ENCODE measurements at places on chromosomes 3 and 15.

GRCh38 chr3:57841818-57842217 lies 85.7 kb downstream of the SLMAP start:
- no peak for DNase-seq

- no peak for DNase-seq
Observed at GRCh38 chr3:71309342-71309741, 274.2 kb downstream of the FOXP1 start.

DNA sequence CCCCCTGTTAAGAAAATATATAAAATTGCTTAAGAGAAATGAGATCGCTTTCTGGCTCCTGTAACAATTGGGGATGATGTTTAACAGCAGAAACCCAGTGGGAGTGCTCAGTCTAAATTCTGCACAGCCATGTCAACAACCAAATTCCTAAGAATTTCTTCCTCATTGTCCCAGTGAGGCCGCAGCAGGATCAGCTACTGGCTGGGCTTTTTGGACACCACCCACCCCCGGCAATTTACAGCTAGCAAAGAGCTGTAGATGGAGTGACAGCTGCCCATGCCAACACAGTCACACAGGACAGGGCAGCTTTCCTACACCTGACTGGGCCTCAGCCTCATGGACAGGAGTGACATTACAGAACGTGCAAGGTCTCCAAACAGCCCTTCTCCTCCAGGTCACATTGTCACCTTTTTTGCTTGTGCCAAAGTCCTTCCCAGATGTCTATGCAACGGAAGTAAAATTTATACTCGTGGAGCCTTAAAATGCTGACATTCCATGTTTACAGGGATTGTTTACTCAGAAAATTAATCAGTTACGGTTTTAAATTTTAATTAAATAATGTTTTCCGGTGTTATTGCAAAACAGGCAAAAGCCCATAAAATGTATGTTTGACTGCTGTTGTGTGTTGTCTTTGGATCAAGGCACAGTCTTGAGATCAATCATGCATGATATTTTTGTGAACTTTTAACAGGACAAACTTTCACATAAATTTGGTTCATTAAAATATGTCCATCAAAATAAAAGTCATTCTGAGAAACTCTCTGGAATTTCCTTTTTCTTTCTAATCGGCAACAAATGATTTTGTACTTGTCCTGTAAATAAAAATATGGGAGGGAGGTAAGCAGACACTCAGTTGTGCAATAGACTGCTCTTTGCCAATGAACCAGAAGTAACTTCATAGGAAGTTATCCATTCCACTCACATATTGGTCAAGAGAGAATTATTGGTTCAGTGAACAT lies 943.2 kb downstream of the MCTP2 start:
- DNase-seq: no peak

GRCh38 chr3:149860881-149861280 lies 47.9 kb downstream of the RNF13 start:
- DNase-seq: no peak

GRCh38 chr3:107740992-107741896 lies 218.5 kb downstream of the BBX start:
- no peak for DNase-seq

GRCh38 chr3:114011059-114011797 lies 45.1 kb downstream of the CCDC191 start:
- no peak for DNase-seq

- no peak for DNase-seq
Observed at GRCh38 chr3:78427303-78427702, 1340.5 kb downstream of the ROBO1 start.

DNA sequence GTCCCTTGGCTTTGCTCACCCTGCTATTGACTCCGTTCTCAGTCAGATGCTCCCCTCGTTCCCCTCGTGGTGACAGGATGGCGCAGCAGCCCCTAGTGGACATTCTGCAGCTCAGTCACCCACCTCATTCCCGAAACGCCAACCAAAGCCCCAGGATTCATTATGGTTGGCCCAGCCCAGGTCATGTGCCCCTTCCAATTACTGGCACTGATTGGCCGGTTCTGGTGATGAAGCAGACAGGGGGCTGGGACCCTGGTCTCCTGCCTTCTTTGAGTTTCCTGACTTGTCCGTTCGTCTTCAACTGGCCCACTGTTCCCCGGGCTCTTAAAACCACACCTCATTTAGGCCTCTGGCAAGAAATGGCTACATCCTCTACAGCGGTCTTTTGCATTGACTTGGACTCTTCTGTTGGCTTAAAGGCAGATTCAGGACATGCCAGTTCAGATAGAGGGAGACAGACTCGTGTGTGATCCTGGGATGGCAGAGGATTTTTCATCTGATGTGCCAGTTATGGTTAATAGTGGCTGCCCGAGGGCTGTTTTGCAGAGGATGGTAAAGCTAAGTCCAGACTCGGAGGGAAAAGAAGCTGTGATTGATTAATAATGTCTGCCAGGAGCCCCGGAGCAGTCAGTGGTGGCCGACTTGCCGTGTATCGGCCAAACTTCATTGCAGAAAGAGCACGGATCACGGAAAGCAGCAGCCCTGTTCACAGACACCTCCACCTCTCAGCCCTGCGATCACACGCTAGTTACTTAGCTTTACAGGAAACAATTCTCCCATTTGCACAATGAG lies 37.8 kb downstream of the LSM3 start:
- peak; percentile 79 for DNase-seq

DNA sequence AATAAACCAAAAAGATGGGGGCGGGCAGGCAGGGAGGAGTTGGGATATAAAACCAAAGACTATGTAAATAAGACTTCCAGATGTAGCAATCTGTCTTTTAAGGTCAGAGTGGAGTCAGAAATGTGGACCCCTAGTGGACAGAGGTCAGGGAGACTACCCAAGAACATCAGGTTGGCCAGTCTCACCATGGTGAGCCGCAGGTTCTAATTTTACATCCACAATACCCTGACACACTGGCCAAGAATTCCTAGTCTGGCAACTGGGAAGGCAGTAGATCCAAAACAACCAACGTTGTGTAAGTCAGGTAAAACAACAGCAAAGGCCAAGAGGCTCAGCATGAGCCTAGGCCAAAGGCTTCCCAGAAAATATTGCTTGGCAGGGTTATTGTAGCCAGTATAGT lies 203.4 kb downstream of the FOXP1 start:
- no peak for DNase-seq

- no peak for DNase-seq
Observed at GRCh38 chr3:126659915-126660886, 5.3 kb upstream of the TXNRD3 start.

GRCh38 chr3:29100292-29100691 lies 180.6 kb upstream of the RBMS3 start:
- DNase-seq: no peak

DNA sequence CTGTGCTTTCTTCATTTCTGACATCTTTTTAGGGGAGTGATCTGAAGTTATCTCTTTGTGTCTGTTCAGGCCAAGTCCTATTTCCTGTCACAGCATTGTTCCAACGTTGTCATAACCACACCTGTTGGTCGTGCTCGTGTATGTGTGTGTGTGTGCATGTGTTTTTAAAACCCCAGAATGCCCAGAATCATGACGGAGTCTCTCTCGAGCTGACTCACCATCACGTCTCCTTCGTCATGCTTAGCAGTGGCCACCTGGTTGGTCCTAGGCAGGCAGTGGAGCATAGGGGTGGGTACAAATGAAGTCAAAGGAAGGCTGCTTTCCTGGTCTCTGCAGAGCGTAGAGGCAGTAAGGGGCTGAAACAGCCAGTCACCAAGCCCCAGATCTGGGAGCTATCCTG lies 126.8 kb upstream of the ABHD17C start:
- DNase-seq: no peak

DNA sequence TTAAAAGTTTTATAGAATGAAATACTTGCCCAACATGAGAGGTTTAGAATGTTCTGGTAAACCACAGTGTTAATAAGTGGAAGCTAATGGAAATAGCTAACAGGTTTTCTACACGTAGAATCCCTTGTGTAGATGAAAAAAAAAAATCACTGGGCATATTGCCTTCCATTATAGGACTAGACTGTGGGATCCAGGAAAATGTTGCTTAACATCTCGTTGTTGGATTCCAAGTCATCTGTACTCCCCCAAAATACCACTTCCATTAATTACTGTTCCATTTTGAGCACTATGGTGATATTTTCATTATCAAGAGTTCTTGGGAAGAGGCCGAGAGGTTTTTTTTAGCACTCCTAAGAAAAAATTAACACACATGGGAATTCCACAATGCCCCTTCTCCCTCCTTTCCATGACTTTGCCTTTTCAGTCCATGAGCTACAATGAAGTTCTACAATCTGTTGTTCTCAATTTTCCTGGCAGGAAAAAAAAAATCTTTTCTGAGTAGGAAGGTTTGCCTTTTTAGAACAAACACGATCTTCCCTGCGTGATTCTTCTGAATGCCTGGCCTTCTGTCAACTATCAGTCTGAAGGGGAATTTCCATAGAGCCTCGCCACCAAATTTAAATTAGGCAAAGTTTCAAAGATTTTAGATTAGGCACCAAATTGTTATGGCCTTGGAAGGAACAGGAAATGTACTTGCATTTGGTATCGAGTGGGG lies 74.4 kb upstream of the CTDSPL start:
- DNase-seq: no peak

GRCh38 chr3:127915937-127916493 lies 983 bp downstream of the KBTBD12 start:
- DNase-seq: no peak

DNA sequence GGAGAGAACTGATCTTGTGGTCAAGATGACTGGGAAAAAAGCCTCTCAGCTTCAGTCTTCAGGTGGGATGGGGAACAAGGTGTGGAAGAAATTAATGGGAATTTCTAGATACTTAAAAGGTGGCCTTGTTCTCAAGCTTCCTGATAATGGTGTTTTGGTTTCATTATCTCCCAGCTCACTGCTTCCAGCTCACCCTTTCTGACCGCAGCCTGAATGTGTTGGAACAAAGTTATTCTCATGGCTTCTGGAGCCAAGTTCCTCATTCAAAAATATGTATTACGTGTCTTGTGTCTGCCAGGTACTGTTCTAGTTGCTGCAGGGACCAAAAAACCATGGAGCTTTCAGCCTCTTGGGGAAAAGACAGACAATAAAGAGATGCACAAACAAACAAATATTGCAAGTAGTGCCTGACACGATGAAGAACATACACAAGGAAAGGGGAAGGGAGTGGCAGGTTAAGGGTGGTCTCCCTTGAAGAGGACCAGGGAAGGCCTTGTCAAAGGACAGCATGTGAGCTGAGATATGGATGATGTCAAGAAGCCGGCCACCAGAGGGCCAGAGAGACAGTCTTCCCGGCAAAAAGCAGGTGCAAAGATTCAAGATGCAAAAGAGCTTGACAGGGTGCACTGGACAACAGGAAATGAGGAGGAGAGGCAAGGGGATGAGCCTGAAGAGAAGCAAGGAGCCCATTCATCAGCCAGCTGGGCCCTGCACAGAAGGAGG lies 35.5 kb downstream of the ARRDC4 start:
- no peak for DNase-seq

- DNase-seq: no peak
Observed at GRCh38 chr3:47617086-47618010, 38.7 kb upstream of the CSPG5 start.

DNA sequence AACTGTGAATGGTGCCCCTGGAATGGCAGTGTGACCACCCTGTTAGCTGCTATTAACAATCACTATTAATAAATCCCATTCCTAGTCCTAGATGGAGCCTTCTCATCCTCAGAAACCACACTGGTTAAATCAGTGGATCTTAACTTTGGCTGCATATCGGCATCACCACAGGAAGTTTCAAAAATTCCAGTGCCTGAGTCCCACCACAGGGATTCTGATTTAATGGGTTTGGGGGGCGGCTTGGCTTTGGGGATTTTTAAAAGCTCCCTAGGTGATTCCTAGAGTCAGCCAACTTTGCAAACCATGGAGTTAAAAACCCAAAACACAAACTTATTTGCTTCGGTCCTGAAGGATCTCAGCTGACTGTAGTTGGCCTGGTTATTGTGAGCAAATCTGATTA lies 3.1 kb downstream of the FAM107A start:
- no peak for DNase-seq

- DNase-seq: no peak
Observed at GRCh38 chr15:49692514-49693090, 71.8 kb downstream of the DTWD1 start.

GRCh38 chr15:95108673-95109072 lies 877.3 kb downstream of the MCTP2 start:
- no peak for DNase-seq

All from anterior cingulate cortex (tissue), 58 donors.